ENCODE measurements at places on chromosomes 11 and 22. TPM values are rescaled to one million over a fixed set of nuclear protein-coding genes. Genes with fewer than 3 reads are reported as not detected.

Gene APOC3
- not detected for total RNA-seq

Gene CHRNA10
- 0.58 TPM for total RNA-seq

Gene TRIM49D2
- not detected for total RNA-seq

Gene SCGB1A1
- not detected for total RNA-seq

Gene MS4A4A
- total RNA-seq = not detected

- H3K4me3 ChIP-seq = no peak overlapping the region
- H3K4me1 ChIP-seq = no peaks in the 10 kb centered on the region
- no peaks in the 10 kb centered on the region for H3K27me3 ChIP-seq
Measured at GRCh38 chr11:122933416-122933815, 48.2 kb downstream of the BSX start.

GRCh38 chr11:83521647-83522596, 235.8 kb upstream of the CCDC90B start:
- peak; percentile 76 for DNase-seq
- H3K4me1 ChIP-seq = peaks cover 7% of the 10 kb centered on the region
- no peak overlapping the region for H3K4me3 ChIP-seq
- no peak overlapping the region for H3K27ac ChIP-seq
- peaks cover 10% of the 10 kb centered on the region for H3K36me3 ChIP-seq

DNA sequence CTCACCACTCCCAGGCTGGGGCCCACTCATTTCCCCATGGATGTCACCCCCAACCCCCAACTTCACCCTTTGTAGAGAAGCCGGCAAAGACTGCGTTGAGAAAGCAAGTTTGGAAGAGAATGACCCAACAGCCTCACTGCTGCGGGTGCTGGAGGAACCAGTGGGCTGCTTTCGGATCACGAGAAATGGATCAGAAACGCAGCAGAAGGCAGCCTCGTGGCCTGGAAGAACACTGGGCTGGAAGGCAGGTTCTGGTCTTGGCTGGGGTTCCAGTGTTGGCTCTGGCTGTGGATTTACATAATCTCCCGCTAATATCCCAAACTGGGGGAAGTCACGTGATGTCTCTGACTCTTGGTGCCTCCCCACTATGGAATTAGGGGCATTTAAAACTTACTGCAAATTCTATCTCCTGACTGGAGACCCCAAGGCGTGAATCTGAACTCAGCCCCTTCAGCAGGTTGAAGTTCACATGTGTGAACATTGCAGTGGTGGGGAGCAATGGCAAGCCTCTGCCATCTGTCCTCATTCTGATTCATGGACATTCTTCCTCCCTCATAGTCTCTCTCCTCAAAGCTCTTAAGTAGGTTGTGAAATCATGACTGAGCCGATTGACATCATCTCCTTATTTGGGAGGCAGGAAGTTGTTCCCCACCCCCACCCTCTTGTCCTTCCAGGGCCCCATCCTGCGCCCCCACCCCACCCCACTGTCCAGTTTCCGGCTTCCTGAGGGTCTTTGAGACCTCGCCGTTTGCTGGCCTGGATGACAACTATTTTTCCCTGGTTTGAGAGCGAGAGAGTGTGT, 37.0 kb upstream of the TIMP3 start:
- H3K4me3 ChIP-seq = no peak overlapping the region
- peaks cover 8% of the 10 kb centered on the region for H3K4me1 ChIP-seq
- H3K27me3 ChIP-seq = no peaks in the 10 kb centered on the region
- H3K36me3 ChIP-seq = no peaks in the 10 kb centered on the region
- H3K27ac ChIP-seq = no peak overlapping the region

DNA sequence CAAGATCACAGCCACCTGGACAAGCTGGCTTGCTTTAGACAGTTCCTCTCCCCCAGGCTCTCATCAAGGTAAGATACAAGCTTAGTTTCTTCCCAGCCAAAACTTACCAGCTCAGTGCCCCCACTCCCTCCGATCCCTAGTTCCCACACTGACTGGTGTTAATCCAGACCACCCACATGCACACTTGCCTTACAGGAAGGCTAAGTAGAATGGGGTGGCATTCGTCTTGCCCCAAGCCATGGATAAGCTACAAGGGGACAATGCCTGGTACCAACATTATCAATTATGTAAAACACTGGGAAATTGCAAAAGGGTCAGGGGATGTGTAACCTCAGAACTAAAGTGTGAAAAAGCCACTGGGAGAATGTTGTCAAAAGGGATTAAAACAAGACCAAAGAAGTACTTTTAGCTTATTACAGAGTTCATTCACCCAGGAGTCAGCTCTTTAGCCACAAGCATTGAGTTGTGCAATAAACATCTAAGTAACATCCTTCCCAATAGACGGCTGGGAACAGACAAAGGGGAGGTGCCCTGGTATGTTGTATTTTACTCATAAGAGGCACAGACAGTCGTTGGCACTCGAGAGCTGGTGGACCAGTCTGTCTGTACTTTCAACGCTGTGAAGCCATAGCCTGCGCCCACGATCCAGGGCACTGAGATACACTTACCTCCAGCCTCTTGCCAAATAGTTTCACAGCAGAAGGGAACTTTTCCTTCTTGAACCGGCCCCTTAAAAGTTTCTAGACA, 1.1 kb downstream of the DHCR7 start:
- H3K27me3 ChIP-seq = no peaks in the 10 kb centered on the region
- peaks cover 31% of the 10 kb centered on the region for H3K4me1 ChIP-seq
- H3K27ac ChIP-seq = no peak overlapping the region
- peak overlapping the region; percentile 98 for H3K4me3 ChIP-seq
- H3K36me3 ChIP-seq = peaks cover 44% of the 10 kb centered on the region

DNA sequence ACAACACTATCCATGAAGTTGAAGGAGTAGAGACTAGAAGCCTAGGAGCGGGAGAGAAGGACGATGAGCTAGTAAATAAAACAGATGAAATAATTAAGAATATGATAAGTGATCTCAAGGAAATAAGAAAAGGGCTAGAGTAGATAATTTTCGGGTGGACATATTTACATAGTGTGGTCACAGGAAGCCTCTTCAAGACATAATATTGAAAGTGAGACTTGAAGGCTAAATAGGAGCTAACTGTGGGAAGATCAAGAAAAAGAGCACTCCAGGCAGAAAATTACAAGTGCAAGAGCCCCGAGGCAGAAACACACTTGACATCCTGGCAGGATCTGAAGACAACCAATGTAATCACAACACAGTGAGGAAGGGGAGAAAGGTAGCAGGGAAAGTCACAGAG, 11.9 kb upstream of the PPFIBP2 start:
- H3K27me3 ChIP-seq = no peaks in the 10 kb centered on the region
- no peak overlapping the region for H3K4me3 ChIP-seq
- no peak overlapping the region for H3K27ac ChIP-seq
- H3K36me3 ChIP-seq = no peaks in the 10 kb centered on the region
- DNase-seq = no peak
- H3K4me1 ChIP-seq = peaks cover 11% of the 10 kb centered on the region

GRCh38 chr11:65425971-65426838, 3.6 kb downstream of the NEAT1 start:
- no peak for DNase-seq
- H3K4me3 ChIP-seq = peak overlapping the region; percentile 37
- H3K36me3 ChIP-seq = no peaks in the 10 kb centered on the region
- H3K4me1 ChIP-seq = peaks cover 73% of the 10 kb centered on the region

- peaks cover 22% of the 10 kb centered on the region for H3K4me1 ChIP-seq
- H3K27me3 ChIP-seq = no peaks in the 10 kb centered on the region
- H3K27ac ChIP-seq = no peak overlapping the region
- H3K36me3 ChIP-seq = 0 out of 2 replicates have a peak, but pooled peaks cover 6% of the 10 kb centered on the region
- no peak overlapping the region for H3K4me3 ChIP-seq
- DNase-seq = no peak
Measured at GRCh38 chr11:86510097-86510496, 135.4 kb downstream of the CCDC81 start.

DNA sequence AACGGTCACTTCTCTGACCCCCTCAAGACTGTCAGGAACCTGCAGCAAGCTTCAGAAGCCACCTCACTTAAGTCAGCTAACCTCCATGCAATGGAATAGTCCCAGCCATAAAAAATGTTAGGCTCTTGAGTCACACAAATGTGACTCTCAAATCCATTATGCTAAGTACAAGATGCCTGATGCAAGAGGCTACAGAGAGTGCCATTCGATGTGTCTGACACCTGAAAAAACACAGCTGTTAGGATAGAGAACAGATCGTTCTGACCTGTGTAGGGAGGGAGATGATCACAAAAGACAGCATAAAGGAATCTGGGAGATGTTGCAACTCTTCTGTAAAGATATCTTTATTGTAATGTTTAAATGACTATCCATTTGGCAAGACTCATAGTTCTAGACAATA, 712.4 kb downstream of the TBC1D22A start:
- no peak overlapping the region for H3K27ac ChIP-seq
- no peaks in the 10 kb centered on the region for H3K4me1 ChIP-seq
- H3K27me3 ChIP-seq = no peaks in the 10 kb centered on the region
- peaks cover 14% of the 10 kb centered on the region for H3K36me3 ChIP-seq
